HL-60 (cell line): ENCODE measurements at places on chromosomes 6 and 20.

GRCh38 chr6:42042108-42042507, 8.2 kb upstream of the TAF8 start:
- DNase-seq, result no peak

DNA sequence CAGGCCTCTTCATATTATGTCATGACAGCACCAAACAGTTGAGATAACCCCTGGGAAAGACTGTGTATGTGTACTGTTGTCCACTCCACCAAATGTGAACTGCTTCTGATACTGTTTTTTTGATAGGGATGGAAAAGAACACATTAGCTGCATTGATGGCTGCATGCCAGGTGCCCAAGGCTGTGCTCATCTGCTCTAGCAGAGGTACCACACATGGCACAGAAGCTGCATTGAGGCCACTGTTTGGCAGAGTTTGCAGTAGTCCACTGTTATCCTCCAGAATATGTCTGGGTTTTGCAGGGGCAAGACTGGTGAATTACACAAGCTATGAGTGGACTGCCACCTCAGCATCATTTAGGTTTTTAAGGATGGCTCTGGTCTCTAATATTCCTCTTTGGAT, 28.2 kb upstream of the ELMO2 start:
- DNase-seq, result no peak

- no peak for DNase-seq
Measured at GRCh38 chr6:107154801-107155160, 39.5 kb upstream of the BEND3 start.

DNA sequence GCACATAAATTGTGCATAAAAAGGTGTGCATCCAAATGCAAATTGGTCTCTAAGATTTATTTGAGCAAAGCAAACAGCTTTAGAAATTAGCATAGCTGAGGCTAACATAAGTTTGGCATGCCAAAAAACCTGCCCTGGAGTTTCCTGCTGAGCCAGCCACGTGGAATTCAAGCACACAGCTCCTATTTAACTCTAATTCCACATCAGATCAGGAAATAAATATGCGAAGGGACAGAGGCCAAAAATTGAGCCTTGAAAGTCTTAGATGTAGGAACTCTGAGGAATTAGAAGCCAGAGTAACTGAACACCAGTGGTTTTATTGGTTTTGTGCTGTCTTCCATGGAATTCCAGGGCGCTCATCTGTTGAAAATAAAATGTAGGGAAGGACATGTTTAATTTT, 19.6 kb downstream of the SOBP start:
- DNase-seq, result no peak

GRCh38 chr20:6680441-6680840, 87.0 kb upstream of the BMP2 start:
- no peak for DNase-seq

DNA sequence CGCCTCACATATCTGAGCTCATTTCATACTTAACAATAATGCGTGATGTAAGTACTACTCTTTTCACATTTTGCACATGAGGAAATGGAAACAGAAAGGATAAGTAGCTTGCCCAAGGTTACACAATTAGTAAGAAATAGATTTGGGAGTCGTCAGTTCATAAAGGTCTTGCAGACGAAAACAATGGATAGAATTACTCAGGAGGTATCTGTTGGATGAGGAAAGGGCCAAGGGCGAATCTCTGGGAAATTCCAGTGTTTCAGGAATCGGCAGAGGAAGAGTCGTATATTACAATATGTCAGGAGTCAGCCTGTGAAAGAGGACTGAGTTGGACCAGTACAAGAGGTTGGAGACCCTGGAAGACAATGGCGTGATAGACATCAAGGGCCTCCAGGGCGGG, 12.8 kb upstream of the EDN1 start:
- no peak for DNase-seq

GRCh38 chr6:110653381-110653780, 161.9 kb downstream of the CDK19 start:
- no peak for DNase-seq

DNA sequence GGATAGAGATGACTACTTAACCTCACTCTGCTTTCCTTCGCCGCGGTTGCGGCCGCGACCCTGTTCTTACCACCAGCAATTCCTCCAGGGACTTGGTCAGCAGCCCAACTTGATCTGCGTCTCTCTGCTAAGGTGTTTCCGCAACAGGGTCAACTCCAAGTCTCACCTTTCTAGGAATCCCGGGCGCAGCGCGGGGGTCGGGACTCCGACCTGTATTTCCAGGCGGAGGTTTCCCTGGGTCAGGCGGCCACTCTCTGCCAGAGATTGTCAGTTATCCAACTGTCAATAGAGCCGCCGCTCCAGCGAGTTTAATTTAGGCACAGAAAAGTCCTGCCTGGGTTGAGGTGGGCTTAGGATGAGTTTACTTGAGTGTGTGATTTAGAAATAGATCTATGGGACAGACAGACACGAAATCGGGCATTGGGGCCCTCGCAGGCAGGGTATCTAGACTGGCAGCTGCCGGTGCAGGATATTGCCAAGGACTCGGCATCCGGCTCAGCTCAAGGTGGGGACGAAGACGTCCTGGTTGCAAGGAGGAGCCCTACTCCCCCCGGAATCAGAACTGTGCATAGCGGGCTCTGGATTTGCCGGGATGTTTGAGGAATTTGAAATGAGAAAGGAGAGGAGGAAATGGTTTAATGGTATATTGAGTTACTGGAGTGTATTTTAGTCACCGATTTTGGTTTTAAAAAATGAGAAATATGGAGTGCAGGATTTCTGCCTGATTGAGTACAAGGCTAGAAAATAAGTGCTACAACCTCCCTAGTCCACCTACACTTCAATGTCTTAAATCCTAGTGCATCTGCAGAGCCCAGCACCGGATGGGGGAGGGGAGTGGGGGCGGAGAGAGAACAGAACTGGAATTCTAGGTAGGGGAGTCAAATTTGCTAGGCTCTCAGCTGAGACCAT, 23.7 kb downstream of the POM121L2 start:
- DNase-seq, result no peak

GRCh38 chr6:78883651-78884050, 16.3 kb downstream of the IRAK1BP1 start:
- no peak for DNase-seq

DNA sequence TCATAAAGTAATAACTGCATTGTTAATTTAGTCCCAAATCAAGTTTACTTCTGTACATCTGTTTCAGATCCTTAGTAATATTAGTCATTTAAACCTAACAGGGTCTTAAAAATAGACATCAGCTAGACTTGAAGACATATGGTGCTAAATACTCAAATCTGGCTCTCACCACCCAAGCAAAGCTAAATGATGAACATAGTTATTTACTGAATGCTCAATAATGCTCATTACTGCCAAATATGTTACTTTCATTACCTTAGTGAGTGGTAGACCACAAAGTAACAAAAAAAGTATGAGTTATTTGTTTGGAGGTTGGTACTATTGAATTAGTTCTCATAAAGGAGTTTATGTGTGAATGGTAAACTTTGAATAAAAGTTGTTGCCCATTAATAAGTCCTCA, 502.1 kb downstream of the PKHD1 start:
- no peak for DNase-seq

GRCh38 chr20:48416002-48416401, 411.8 kb downstream of the PREX1 start:
- no peak for DNase-seq

- DNase-seq, result no peak
Measured at GRCh38 chr6:20266851-20267608, 54.8 kb upstream of the MBOAT1 start.
